ENCODE measurements at places on chromosomes 2 and 18.

GRCh38 chr2:214575030-214575429, 164.2 kb downstream of the VWC2L start:
- DNase-seq: no peak

GRCh38 chr2:86020984-86021383, 84.7 kb downstream of the POLR1A start:
- no peak for DNase-seq

DNA sequence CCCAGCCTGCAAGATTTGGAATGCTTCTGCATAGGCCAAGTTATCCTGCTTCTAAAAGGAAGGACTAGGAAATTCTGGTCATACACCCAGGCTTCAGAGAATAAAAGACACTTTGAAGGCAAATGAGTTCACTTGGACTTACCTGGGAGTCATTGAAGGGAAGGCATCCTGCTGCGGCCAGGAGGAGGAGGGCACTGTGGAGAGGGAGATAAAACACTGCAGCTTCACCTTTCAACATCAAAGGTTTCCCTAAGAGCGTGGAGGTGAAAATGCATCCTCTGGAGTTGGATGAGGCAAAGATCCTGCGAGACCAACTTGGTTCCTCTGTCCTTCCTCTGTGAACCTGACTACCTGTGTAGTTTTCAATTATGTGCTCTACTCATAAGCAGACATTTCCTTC, 79.5 kb upstream of the RIOK3 start:
- no peak for DNase-seq

DNA sequence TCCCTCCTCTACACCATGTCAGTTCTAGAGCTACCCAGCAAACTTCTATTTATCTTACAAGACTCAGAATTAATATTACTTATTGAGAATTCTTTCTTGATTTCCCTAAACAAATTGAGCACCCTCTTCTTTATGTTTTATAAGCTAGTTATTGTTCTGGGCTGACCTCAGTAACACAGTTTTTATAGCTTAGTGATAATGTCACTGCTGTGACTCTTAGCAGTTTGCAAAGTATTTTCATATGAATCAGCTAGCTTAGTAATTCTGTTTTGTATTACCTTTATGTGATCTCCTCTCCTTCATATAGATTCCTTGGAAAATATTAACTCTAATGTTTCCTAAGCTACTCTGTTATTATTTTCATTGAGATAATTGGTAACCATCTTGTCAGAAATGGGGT, 114.9 kb downstream of the PMS1 start:
- no peak for DNase-seq

- peak; percentile 3 for DNase-seq
These were observed 67.1 kb downstream of the SUMO1 start for GRCh38 chr2:202171241-202171825.

GRCh38 chr2:6470518-6470917, 395.2 kb downstream of the CMPK2 start:
- DNase-seq: no peak

DNA sequence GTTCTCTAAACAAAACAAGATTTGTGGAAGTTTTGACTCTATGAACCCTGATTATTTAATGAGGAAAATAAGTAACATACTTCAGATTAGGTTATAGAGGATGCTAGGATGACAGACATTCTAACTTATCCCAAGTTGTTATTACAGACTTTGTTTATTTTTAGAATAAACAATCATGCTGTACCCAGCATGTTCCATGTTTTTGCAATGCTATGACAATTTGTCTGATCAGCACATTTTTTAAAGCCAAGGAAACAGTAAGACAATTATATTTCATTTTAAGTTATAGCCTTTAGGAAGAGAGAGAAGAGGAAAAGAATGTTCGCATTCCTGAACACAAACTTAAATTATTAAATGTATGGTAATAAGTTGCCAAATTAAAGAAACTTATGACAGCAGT, 119.8 kb downstream of the KYNU start:
- no peak for DNase-seq

- DNase-seq: no peak
These were observed 3.7 kb upstream of the EMILIN2 start for GRCh38 chr18:2843146-2843545.

DNA sequence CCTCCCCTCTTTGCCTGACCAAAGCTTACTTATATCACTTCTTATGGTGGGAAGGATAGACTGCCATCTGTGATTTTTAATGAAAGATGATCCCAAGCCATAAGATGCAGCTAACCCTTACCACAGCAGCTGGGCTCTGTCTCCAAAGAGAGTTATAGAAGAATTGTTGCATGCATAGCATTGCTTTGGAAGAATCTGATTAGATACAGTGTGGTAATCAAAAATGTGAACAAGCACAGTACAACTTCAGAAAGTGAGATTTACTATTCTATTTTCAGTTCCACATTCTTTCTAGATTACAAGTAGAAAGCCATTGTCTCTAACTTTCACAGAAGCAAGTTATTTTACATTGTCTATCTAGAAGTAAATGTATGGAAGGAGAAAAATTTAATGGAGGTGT, 129.0 kb upstream of the ACVR2A start:
- no peak for DNase-seq

DNA sequence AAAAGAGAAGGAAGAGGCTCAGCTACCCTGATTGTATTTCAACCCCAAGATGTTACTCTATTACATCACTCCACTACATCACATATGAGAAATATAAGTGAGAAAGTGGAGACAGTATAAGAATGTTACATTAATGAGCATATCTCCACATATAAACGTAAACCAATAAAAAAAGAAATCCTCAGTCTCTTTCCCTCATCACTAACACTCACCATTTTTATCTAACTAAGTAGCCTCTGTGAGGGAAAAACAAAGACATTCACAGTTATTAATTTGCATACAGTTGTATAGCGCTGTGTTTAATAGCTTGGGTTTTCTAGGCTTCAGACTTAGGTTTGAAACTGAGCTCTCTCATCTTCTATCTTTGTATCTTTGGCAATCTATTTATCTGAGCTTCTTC, 489.1 kb upstream of the LRRTM4 start:
- no peak for DNase-seq

DNA sequence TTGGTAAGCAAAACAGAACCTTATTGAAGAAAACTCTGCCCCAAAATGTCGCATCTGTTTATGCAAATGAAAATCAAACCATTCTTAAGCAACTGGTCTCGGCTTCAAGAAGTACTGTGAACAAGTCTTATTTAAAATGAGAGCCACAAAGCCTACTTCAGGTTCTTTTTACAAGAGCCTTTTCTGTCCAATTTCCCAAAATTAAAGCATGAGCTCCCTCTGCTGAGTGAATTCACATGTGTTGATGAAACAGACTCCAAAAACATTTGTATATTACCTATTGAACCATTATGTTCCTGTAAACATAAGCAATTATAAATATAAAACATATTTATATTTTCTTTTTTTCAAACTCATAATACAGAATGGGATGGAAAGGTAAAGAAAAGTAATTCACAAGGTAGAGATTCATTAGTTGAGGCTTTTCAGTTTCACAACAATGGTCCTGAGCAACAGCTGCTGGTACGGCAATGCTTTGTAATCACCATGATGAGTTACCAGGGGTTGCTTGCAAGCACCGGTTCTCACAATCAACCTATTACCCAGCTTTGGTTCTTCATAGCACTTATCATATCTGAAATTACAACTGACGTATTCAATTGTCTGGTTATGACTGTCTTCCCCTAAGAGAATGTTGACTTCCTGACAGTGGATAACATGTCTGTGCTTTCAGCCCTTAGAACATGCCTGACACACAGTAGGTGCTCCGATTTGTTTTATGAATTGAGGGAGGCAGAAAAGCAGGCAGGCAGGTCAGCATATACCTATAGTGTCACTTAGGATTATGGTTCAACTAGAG, 108.4 kb upstream of the BZW1 start:
- peak; percentile 62 for DNase-seq

DNA sequence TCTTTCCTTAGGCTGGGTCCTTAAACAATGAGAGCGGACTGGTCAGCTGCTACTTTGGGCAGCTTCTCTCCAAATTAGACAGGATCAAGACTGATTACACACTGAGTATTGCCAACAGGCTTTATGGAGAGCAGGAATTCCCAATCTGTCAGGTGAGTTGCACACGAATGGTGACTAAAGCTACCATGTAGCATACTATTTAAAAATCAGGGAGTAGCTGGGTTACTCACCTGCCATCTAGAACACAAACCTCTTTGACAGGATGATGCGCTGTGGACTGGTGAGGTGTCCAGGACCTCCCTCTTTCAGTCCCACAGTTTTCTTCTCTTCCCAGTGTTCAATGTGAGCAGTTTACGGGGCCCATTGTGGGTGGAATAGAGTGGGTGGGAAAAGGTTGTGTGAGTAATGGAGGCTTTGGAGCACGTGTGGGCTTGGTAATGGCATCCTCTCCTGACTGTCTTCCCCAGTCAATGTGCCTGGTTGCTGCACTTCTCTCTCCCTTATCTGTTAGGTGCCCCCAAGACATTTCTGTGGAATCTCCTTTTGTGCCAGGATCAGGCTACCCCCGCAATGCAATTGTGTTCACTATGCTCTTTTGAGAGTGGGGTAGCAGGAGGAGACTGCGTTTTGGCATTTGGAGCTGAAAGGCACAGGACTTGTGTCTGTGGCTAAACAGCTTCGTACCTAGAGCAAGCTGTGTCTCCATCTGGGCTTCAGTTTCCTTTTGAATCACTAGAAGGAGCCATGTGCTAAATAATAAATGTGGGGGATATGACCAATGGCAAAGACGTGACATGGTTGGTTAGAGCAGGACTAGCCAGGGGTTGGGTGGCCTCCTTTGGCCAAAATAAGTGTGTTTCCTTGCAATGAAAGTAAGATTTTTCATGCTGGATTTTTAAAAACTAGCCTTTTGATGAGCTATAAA, 17.7 kb downstream of the SERPINB12 start:
- DNase-seq: no peak

- DNase-seq: no peak
These were observed 354.5 kb upstream of the ATP5MC3 start for GRCh38 chr2:175536059-175536458.

DNA sequence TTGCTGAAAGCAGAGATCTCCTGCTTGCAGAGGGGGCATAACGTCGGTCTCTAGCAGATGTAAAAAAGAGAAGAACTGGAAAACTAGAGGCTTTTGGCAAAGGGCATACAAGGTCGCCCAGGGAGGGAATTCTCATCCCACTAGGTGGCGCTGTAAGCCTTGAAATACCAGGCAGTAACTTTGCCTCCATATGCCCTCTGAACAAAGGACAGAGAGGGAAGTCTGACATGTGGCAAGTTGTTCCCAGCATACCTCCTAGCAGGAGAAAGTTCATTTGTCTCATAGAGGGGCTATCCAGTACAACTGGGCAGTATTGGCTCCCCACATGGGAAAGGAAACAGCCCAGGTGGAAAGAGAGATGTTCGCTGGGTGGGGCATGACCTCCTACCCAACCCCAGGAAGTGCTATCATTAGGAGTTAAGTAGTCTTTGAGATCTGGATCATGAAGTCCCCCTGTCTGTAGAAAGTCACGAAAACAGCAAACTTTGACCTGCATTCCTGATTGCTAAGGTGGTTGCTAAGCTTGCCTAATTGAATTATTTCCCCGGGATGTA, 39.9 kb downstream of the STK17B start:
- DNase-seq: peak; percentile 69

DNA sequence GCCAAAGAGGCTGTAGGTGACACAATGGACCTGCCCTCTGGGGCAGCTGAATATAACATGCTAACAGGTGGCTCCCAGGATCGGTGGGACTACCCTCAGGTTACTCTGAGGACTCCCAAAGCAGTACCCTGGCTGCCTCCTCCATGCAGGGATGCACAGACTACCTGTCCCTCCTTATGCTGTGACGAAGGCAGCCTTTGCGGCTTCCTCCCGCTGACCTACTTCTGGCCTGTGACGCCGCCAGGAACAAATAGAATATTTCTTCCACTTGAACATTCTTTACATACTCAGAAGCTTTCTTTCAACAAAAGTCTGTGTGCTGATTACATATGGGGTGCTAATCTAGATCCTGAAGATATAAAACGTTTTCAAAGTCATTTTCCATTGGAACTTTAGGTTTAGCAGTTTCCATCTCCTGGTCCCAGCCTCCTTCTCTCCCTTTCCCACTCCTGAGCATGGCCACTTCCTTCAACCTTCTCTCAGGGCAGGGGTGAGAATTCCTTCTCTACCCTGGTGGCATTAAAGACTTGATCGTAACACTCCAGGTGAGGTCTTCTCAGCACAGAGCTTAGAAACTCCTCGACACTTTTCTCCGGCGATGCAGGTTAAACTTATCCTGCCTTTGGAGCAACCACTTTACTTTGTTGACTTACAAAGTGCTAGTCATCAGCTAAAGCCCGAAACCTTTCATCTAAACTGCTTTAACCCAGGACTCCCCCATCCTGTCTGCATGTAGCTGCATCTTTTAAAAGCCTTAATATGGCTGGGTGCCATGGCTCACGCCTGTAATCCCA, 58.9 kb upstream of the STK17B start:
- DNase-seq: no peak

DNA sequence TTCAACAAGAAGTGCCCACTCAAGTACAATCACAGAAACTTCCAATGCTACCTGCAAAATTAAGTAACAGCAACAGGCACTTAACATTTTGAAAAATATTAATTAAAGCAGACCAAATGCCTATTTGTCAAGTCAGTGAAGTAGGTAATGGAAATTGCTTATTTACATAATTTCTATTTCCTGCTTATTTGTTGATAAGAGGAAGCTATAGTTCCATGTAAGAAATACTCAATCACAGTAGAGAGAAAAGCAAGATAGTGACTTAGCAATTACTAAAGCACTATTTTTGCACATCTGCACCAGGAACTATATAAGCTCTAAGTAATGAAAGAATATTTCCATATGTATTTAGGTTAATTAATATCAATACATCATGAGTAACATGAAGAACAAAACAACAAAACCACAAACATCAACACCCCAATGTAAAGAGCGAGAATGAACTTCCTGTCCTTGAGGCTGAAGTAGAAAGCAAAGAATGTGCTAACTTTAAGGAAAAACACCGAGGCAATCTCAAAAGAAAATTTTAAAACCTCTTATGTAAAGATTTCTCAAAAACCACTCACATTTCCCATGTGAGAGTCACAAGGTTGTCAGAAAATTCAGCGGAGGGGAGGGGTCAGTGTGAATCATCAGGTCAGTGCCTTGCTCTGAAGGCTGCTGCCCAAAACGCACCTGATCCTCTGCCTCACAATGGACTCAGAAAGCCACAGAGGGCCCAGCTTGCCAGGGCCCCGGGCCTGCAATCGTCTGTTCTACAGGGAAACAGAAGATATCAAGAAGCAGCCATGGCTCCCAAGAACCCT, 12.5 kb downstream of the NPC1 start:
- peak; percentile 20 for DNase-seq

DNA sequence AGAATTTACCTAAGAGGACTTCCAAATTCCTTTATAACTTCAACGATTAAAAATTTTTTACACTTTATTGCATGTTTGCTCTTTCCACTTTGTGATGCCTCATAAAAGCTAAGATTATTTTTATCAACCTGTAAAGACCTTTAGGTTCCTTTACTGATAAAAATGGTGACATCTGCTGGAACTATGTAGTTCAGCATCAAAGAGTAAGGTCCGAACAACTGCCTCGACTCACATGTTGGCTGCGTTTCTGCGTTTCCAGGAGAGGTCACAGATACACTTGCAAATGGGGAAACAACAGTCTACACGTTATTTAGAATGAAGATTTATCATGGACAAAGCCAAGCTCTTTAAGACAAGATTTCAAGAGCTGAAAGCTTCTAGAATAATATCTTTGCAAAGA, 18.8 kb upstream of the TMX3 start:
- DNase-seq: no peak
